Stimulated activated CD4-positive, alpha-beta T cell treated with anti-CD3 and anti-CD28 coated beads, Interleukin-4, amount 100 ng/mL, for 48 hours (primary cell): ENCODE measurements at places on chromosomes 2 and 18.

- no peak for DNase-seq
Observed at GRCh38 chr2:201859949-201860348, 53.6 kb downstream of the CDK15 start.

GRCh38 chr2:47375307-47375706 is 27.6 kb upstream of the MSH2 start:
- DNase-seq: no peak

GRCh38 chr2:143475041-143475776 is 346.0 kb downstream of the ARHGAP15 start:
- DNase-seq: no peak

DNA sequence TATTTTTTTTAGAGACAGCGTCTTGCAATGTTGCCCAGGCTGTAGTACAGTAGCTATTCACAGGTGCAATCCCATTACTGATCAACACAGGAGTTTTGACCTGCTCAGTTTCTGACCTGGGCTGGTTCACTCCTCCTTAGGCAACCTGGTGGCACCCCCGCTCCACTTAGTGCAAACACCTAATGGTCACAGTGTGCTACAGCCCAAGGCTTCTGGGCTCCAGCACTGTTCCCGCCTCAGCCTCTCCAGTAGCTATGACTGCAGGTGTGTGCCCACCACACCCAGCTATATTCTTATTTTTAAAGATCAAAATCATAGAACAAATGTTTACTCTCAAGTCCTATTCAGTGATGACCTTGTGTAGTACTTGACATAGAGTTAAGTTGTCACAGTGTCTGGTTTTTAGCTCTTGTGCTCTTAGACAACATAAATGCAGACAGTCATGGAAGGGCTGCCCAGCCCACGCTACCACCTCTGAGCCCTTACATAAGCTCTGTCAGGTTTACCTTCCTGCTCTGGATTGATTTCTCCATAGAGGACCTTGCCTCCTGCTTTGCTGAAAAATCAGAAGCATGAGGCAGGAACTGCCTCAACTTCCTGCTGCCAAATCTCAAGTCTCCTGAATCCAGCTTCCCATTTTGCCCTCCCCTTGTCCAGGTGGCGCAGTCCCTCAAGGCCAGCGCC is 82.2 kb upstream of the SLC1A4 start:
- no peak for DNase-seq

- no peak for DNase-seq
Observed at GRCh38 chr2:12915787-12916186, 199.1 kb downstream of the TRIB2 start.

GRCh38 chr2:240121190-240121589 is 14.9 kb downstream of the COPS9 start:
- DNase-seq: peak; percentile 16

GRCh38 chr18:2009942-2010697 is 561.2 kb downstream of the METTL4 start:
- no peak for DNase-seq

- no peak for DNase-seq
Observed at GRCh38 chr18:61967252-61967891, 74.6 kb upstream of the RNF152 start.

DNA sequence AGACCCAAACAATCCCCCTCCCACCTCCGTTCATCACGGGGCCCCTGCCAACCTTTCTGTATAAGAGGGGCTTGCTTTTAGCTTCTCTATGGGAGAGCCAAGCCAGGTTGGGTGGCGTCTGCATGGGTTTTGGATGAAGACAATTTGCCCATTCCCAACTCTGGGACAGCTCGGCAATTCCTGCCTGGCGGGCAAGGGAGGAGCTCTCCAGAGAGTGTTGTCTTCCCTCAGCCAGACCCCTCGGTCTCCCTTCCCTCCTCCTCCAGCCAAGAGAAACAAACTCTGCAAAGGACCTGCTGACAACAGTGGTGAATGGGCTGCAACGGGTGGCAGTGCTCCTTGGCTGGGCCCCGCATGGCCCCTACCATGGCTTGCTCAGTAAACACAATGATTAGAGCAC is 267.2 kb upstream of the HDAC4 start:
- DNase-seq: no peak
